ENCODE measurements at places on chromosomes 6 and 20.
A peak's percentile ranks its signal among the peaks of the same experiment; 100 is the strongest.

DNA sequence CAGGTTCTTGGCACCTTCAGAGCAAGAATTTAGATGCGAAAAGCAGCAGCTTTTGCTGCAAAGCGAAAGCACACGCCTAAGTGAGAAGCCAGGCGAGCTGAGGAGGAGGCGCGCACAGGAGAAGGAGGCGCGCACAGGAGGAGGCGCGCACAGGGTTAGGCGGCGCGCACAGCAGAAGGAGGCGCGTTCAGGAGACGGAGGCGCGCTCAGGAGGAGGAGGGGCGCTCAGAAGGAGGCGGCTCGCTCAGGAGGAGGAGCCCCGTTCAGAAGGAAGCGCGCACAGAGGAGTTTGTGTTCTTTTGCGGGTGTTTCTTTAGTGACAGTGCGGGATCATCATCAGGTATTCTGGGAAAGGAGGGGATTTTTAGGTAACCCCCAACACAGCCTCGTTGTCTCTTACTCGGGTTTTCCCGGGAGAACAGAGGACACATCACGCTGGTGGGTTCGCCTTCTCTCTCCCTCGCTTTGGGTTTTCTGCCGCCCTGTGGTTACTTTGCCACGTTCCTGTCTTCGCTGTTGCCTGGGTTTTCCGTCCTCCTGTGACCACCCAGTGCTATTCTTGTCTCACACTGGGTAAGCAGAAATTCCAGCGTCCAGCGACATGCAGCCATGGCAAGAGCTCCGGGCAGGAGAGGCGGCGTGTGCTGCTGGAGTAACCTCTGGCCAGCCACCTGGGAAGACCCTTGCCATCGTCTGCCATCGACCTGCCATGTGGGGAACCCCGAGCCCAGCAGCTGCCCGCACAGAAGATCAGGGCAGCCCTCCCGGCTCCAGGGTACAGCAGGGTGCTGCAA, 47.0 kb downstream of the WDR27 start:
- peak; percentile 29 for DNase-seq

GRCh38 chr6:41656002-41656691, 17.9 kb downstream of the MDFI start:
- no peak for DNase-seq

DNA sequence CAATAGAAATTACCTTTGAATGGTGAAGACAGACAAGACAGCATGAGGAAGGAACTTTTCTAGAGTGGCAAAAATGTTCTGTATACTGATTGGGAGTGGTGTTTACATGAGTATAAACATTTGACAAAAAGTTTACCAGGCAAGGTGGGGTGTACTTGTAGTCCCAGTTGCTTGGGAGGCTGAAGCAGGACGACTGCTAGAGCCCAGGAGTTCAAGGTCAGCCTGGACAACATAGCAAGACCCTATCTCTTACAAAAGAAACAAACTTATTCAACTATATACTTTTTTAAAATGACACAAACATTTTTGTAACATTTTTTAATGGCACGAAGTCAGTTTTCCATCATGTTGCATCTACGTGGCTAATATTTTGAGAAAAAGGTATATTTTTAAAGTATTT, 40.5 kb downstream of the ZHX3 start:
- no peak for DNase-seq

DNA sequence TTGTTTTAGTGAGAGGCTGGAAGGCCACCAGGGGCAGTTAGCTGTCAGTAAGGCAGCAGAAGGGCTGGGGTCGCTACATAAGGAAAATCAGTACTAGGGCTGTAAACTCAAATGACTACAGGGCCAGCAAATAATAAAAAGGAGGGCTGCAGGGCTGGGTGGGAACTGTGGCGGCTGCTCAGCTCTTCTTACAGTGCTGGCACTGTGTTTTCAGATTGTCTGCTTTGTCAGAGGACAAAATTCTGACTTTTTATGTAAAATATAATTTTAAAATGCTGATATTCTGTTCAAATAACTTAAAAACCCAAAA, 23.2 kb downstream of the HLA-A start:
- no peak for DNase-seq

- no peak for DNase-seq
Observed at GRCh38 chr6:37827603-37828265, 8.2 kb downstream of the ZFAND3 start.

DNA sequence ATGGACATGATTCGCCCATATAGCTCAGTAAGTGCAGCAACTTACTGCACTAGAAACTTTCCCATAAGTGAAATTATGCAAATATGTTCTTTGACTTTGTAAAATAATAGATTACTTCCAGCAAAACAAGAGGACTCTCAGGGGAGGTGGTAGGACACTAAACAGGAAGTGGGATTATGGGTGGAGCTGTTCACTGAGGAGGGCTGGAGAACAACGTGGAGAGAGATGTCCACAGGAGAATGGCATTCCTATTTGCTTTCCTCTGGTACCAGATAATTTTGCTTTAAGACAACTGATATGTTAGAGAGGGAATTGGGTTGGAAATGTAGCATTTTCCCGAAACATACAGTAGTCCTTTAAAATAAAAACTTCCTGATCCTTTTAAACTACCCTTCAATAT, 3.7 kb downstream of the TPD52L1 start:
- DNase-seq = no peak

DNA sequence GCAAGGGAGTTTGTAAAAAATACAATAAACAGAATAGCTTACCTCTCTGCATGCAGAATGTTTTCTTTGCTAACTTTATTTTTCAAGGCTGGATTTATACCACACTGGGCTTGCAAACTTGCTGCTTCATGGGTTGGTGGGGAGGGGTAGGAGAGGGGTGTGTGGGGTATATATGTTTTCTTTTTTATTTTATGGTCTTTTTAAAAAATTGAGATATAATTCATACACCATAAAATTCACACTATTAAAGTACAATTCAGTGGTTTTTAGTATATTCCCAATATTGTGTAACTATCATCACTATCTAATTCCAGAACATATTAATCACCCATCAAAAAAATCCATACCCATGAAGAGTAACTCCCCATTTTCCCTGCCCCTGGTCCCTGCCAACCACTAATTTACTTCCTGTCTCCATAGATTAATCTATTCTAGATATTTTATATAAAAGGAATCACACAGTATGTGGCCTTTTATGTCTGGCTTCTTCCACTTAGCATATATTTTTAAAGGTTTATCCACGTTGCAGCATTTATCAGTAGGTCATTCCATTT, 14.3 kb upstream of the TRPC4AP start:
- DNase-seq = no peak

DNA sequence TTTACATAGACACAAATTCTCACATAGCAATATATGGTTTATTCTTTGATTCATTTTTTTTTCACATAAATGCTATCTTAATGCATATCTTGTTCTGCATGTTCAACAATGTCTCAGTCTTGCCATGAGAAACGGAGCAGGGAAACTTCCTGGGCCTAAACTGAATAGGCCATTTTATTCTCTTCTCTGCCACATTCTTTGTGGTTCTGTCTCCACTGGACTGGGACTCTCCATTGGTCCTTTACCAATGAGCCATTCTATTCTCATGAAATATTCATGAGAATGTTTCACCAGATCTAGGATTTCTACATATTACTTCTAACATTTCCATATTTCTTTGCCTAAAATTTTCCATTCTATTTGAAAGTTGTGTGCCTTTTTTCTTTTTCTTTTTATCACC, 42.8 kb downstream of the LAMA2 start:
- DNase-seq = no peak

- no peak for DNase-seq
Observed at GRCh38 chr6:63819831-63820230, 184.2 kb downstream of the PHF3 start.

DNA sequence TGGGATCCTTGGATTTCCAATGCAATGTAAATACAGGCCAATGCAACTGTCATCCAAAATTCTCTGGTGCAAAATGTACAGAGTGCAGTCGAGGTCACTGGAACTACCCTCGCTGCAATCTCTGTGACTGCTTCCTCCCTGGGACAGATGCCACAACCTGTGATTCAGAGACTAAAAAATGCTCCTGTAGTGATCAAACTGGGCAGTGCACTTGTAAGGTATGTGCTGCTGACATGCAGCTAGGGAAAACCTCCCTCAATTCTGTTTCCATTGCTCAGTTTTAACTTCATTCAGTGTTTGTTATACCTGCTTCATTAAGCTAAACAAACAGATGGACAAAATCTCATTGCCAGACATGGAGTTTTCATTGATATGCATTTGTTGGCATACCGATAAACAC, 397.1 kb downstream of the ARHGAP18 start:
- DNase-seq = no peak

DNA sequence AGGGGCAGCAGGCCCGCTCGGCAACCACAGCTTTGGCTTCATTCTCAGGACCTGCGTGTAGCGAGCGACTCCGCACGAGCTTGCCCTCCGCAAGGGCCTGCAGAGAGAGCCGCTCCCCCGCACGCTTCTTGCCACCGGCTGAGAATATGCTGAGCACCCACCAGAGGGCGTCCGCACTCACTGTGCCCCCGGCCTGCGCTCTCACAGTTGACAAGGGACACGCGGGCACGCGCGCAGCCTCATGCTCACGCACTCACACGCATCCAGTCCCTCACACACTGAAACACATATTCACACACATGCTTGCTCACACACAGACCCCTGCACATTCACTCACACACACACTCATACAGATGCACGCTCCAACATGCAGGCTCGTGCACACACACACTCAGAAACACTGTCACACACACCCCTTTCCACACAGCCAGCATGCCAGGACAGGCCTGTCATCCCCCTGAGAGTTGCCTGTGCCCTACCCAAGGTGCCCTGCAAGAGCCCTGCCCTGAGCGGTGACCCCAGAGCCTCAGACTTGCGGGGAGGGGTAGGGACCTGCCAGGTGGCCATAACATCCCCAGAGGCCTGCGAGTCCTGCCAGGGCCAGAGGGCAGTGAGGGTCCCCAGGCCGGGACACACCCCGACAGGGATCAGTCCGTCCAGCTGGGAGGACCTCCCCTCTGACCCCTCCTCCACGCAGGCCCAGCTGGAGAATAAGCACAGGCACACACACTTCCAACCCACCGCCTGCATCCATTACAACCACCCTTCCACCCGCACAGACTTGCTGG, 174.1 kb downstream of the BMP7 start:
- DNase-seq = no peak

DNA sequence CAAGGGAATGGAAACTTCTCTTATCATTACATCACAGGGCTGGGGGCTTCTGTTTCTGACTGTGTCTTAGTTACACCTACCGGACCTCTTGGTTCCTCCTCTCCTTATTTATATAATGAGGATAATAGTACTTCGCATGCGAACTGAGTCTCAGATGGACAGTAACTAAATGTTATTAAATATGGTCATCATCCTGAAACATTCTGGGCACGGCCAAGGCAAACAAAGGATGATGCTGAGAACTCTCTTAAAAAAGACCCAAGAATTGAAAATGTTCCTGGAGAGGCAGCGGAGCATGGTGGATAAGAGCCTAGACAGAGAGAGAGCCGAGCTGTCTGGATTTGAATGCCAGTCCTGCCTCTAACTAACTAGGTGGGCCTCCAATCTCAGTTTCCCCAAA, 119.8 kb upstream of the SASH1 start:
- DNase-seq = no peak

DNA sequence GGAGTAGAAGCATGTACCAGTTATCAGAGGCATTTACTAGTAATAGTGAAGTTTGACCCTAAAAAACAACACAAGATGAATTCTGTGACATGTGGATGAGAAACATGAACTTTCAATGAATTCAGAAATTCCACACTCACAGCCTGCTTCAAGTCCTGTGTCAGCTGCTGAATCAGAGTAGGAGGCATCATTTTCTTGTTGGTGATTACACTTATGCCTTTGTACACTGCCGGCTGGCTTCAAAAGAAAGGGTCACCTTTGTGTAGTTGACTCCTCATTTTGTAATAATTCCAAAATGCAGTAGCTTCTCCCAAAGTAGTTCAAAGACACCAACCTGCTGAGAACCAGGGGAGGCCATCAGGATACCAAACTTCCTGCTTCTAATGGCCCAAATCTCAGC, 165.5 kb downstream of the BACH2 start:
- no peak for DNase-seq

DNA sequence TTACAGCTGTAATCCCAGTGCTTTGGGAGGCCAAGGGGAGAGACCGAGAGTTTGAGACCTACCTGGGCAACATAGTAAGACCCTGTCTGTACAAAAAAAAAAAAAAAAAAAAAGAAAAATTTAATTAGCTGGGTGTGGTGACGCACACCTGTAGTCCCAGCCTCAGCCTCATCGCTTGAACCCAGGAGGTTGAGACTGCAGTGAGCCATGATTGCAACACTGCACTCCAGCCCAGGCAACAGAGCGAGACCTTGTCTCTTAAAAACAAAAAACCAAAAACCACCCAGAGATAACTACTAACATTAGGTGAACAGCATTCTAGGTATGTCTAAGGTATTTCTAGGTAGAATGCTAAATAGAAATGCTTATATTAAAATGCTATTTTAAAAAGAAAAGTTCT, 21.0 kb upstream of the PI16 start:
- no peak for DNase-seq

DNA sequence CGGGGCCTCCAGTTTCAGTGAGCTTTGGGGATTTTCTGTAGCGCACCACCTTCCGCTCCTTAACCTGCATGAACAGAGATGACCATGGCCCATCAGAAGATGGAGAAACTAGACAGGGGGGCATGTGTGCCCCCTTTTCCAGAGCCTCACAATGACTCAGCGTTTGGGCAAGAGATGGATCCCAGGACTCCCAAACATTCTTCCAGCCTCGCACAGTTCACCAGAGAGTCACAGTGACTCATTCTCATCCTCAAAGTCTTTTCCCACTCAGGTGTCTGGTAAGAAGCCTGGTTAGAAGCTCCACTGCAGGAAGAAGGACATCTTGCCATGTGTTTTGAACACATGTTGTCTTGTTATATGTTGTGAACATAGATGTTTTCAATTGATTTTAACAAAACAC, 76.2 kb upstream of the FRMD1 start:
- no peak for DNase-seq

- no peak for DNase-seq
Observed at GRCh38 chr6:57297505-57297904, 19.9 kb upstream of the PRIM2 start.

- no peak for DNase-seq
Observed at GRCh38 chr6:36969988-36970891, 15.7 kb downstream of the PI16 start.

- no peak for DNase-seq
Observed at GRCh38 chr20:8320306-8320705, 188.2 kb downstream of the PLCB1 start.

GRCh38 chr6:52493669-52494068, 73.5 kb downstream of the EFHC1 start:
- DNase-seq = no peak

- no peak for DNase-seq
Observed at GRCh38 chr20:10605547-10606195, 68.1 kb downstream of the JAG1 start.

DNA sequence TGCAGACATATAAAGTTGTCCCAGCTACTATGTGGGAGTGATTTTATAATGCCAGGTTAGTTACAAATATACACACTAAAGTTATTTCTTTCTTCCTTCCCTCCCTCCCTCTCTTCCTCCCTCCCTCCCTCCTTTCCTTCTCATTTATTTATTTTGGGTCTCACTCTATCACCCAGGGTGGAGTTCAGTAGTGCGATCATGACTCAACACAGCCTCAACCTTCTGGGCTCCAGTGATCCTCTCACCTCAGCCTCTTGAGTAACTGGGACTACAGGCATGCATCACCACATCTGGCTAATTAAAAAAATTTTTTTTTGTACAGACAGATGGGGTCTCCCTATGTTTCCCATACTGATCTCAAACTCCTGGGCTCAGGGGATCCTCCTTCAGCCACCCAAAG, 59.2 kb downstream of the PHF20 start:
- no peak for DNase-seq

- DNase-seq = no peak
Observed at GRCh38 chr6:27091661-27092315, 155.7 kb upstream of the PRSS16 start.
